Activated CD4-positive, alpha-beta T cell treated with anti-CD3 and anti-CD28 coated beads, Interleukin-10, Interleukin-2, amounts not matched to agents 100 ng/mL and 50 ng/mL, durations not matched to agents 16 hours and 8 hours (primary cell): ENCODE measurements at places on chromosomes 13 and 19.

- DNase-seq: peak; percentile 63
These were observed 748 bp downstream of the LMNB2 start for GRCh38 chr19:2455851-2456570.

GRCh38 chr19:49497047-49497788, 984 bp downstream of the RPS11 start:
- DNase-seq: peak; percentile 83

GRCh38 chr19:44845286-44845611, 848 bp upstream of the NECTIN2 start:
- DNase-seq: no peak

DNA sequence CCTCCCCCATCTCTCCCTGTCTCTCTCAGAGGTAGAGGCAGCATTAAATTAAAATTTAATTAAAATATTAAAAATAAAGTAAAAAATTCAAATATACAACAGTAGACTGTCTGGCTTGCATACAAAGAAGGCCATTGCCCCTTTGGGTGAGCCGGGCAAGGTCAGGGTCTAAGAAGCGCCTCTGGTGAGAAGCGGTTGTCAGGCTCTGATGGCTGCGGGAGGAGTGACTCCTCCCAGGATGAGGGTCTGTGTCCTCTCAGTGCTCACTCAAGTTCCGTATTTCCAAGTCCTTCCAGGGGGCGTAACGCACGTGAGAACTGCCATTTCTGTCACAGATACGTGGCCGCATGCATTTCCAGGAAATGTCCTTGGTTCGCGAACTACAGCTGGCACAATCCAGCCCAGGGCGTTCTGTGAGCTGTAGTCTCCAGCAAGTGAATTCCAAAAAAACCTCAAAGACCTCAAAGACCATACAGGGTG, 737 bp upstream of the ZNF181 start:
- DNase-seq: no peak

- peak; percentile 61 for DNase-seq
These were observed 1.2 kb downstream of the EEF2 start for GRCh38 chr19:3983936-3984583.

- no peak for DNase-seq
These were observed 153.8 kb upstream of the UBL3 start for GRCh38 chr13:30004204-30004603.

DNA sequence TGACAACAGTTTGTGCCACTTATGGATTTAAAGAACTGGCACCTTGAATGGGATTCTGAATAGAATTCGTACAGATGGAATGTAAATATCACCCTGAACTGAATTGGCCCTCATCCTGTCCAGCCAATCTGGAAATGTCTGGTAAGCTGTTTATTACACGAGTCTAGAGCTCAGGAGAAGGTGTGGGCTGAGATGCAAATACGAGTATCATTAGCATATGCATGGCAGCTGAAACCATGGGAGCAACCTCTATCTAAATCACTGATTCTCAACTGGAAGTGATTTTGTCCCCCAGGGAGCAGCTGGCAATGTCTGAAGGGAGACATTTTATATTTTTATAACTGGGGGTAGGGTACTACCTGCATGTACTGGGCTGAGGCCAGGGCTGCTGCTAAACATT, 15.6 kb upstream of the VWA8 start:
- DNase-seq: no peak

DNA sequence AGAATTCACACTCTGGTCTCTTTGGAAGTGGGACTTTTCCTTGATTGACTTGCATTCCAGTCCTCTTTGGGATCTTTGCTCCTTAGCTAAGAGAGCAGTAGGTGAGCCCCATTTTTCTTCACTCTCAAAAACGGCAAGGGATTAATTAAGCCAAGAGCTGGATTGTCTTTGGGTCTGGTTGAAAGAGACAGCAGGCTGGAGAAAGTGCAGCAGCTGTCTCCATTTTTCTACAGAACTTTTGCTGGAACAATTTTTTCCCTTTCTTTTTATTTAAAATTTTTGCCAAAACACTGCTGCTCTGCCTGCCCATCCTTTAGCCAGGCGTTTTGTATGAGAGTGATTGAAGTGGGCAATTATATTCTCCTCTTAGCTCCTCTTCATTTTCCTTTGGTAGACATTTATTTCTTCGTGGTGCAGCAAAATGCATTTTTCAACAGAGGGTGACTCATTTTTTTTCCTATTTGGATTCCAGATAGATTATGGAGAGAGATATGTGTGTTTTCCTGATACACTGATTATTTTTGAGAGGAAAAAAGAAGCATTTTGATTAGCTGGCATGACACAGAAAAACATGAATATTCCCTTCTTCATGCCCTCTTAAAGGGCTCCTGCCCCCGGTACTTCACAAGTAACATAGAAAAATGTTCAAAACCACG, 371.2 kb upstream of the NBEA start:
- no peak for DNase-seq

- DNase-seq: no peak
These were observed 383.2 kb downstream of the UQCRFS1 start for GRCh38 chr19:28829762-28830161.

DNA sequence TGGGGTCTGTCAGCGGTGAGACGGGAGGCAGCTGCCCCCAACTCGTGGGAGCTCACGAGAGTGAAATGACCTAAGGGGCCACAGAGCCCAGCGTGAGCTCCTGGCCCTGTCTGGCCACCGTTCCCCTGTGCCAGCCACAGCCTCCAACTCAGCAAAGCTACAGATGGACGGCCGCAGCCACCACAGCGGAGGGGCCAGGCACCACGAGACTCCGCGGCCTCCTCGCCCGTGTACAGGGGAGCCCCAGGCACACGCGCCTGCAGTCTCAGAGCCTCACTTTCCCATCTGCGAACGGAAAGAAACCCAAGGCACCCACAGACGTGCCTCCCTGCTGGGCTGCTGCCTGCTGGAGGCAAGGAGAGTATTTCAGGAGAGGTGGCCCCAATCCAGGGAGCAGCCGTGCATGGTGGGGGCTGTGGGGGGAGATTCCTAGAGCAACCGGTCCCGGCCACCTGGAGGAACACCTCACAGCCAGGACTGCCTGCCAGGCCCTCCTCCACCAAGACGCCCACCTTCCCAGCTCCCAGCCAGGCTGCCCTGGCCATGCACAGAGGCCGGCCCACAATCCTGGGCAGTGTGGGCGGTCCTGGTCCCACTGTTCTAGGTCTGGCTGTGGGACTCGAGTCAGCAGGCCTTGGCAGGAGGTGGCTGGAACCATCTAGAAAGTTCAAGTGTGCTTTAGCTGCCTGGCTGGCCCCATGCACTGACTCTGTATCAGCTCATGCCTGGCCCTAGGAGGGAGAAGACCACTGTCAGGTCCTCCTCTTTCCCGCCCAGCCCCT, 1.9 kb downstream of the MKNK2 start:
- DNase-seq: no peak

- DNase-seq: no peak
These were observed 549.0 kb downstream of the GPC6 start for GRCh38 chr13:93775507-93776108.

- peak; percentile 32 for DNase-seq
These were observed at the start of gene C19orf81 for GRCh38 chr19:50649433-50650391. Gene C19orf81 (plus strand): TSS chr19:50649445. CDS start chr19:50649445, 0 bp downstream.
